ENCODE measurements at places on chromosomes 13 and 19.
A peak's percentile ranks its signal among the peaks of the same experiment; 100 is the strongest.

- DNase-seq = peak; percentile 31
These were observed 69.8 kb downstream of the SIAH3 start for GRCh38 chr13:45781553-45782326.

- DNase-seq = peak; percentile 73
These were observed at the start of gene ZNF845 for GRCh38 chr19:53333463-53334449. Gene ZNF845 (plus strand): TSS chr19:53333749. CDS start chr19:53341308, 7,559 bp downstream.

DNA sequence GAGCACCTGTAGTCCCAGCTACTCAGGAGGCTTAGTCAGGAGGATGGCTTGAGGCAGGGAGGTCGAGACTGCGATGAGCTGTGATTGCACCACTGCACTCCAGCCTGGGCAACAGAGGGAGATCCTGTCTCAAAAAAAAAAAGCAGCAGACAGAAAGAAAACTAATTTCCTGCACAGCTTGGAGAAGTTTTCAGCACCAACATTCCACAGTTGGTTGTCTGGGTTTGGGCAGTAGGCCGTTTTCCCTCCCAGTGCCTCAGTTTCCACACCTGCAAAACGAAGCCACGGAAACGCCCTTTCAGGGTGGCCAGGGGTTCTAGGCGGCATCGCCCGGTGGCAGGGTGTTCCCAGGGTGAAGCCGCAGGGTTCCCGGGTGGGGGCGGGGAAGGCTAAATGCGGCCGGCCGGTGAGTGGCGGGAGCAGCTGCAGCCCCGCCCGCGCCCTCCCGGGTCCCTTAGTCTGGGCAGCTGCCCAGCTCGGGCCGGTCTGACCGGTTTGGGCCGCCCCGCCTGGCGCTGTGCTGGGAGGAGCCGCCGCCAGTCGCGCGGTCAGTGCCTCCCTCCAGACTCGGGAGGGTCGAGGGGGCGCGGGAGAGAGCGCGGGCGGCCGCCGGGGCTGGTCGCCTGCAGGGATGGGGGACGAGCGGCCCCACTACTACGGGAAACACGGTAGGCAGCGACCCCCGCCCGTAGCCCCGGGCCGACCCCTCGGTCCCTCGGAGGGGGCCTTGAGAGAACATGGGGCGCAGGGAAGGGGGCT, at the start of gene SLC44A2:
SLC44A2 (plus strand) TSS at position 551 of the 759 bp plus-strand sequence; CDS start at position 632, 81 bp downstream.
- peak; percentile 92 for DNase-seq

GRCh38 chr19:42501733-42502132, 26.5 kb downstream of the CEACAM1 start:
- no peak for DNase-seq

DNA sequence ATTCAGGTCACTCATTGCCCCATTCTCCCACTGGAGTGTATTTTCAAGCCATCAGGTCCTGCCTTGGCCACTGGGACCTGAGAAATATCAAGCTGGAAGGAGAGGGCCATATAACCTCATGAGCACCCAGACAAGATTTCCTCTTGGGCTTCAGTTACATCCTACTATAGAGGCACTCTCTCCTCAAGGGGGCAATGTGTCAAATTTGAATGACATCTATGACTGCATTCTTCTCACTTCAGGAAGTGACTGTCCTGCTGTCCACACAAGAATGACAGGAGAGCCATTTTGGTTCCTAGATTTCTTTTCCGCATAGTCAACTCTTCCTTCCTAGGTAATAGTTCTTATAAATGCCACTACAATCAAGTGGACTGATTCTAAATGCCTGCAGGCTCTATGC, 416.2 kb downstream of the DIAPH3 start:
- DNase-seq = no peak

GRCh38 chr13:25872481-25873241, 179.2 kb downstream of the SHISA2 start:
- peak; percentile 41 for DNase-seq

DNA sequence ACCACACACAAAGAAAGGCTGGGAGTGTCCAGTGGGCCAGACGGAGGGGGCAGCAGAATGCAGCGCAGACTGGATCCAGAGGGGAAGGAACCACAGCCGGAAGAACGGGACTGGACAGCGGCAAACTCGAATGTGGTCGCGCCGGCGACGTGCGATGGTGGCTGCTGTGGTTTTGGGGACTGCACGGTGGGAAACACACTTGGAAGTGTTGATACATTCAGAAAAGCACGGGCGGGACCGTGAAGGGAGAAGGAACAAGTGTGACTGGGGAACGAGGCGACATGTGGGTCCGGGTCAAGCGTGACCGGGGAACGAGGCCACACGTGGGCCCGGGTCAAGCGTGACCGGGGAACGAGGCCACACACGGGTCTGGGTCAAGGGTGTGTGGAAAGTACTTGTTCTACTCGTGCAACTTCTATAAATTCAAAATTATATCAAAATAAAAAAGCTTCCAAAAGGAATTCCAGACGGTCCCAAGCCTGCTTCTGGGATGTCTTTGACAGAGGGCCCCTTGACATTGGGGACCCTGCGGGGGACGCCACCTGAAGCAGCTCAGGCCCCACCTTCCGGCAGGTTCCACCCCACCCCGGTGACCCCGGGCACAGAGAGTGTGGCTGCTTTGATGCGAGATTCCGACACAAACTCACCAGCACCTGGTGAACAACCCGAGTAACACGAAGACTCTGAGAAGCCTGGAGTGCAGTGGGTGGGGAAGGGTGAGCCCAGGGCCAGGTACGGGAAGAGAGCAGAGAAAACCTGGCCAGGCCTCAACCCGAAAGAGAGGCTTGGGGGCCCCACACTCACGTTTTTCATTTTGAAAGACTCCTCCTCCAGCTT, 25.1 kb upstream of the C13orf46 start:
- DNase-seq = no peak

GRCh38 chr13:48477191-48477855, 55.6 kb downstream of the RCBTB2 start:
- no peak for DNase-seq

DNA sequence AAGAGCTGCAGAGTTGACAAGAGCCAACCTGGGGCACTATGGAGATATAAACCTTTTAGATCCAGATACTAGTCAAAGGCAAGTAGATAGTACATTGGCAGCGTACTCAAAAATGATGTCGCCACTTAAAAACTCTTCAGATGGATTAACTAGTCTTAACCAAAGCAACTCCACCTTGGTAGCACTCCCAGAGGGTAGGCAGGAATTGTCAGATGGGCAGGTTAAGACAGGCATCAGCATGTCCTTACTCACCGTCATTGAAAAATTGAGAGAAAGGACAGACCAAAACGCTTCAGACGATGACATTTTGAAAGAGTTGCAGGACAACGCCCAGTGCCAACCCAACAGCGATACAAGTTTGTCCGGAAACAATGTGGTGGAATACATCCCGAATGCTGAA, 8.9 kb downstream of the ZNF507 start:
- no peak for DNase-seq

- peak; percentile 98 for DNase-seq
These were observed at the start of gene SNRPA for GRCh38 chr19:40750874-40751537. Gene SNRPA (plus strand): TSS chr19:40751203. CDS start chr19:40751409, 206 bp downstream.

- DNase-seq = peak; percentile 94
These were observed at the start of gene DHPS for GRCh38 chr19:12681074-12681987. Gene DHPS (minus strand): TSS chr19:12681880. CDS start chr19:12681766, 114 bp downstream.

DNA sequence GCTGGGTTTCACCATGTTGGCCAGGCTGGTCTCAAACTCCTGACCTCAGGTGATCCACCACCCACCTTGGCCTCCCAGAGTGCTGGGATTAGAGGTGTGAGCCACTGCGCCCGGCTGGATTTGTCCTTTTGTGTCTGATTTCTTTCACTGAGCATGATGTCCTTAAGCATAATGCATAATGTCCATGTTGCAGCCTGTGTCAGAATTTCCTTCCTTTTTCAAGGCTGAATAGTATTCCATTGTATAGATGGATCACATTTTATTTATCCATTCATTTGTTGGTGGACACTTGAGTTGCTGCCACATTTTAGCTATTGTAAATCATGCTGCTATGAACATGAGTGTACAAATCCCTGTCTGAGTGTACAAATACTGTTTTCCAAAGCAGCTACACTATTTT, 25.5 kb downstream of the RFX2 start:
- DNase-seq = no peak

GRCh38 chr19:17908244-17908643, 24.6 kb upstream of the CCDC124 start:
- DNase-seq = no peak

GRCh38 chr19:1884719-1885334, 469 bp downstream of the ABHD17A start:
- DNase-seq = no peak

DNA sequence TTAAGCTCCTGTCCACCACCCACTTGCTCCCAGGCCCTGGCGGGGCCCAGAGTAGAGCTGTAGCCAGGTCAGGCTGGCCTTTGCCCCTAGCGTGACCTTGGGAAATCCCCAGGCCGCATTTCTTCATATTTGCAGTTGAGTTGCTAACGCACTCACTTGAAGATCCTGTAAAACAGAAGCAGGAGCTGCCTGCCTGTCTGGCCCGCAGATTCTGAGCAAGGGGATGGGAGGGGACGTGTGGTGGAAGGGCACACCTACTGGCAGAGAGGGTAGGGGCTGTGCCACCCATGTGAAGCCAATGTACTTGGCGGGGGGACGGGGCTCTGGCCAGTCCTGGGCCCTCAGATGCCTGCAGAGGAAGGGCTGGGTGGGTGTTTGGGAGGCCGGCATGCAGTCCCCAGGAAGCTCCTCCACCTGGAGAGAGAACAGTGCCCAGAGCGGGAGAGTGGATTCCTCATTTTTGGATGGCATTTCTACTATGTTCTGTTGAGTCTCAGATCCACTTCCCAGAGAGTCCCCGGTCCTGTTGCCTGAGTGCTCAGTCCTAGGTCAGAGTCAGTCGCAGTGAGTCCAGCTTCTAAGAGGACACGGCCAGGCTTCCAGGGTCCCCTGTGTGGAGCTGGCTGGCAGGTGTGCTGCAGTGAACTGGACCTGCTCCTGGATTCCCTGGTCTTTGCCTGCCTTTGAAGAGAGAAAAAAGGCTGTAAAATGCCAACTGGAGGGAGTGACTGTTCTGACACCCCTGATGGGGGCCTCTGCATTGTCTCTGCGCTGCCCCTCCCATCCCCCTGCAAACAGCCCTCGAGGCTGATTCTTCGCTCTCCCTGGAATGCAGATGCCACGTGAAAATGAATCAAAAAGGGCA, 62.9 kb downstream of the GGACT start:
- DNase-seq = no peak

DNA sequence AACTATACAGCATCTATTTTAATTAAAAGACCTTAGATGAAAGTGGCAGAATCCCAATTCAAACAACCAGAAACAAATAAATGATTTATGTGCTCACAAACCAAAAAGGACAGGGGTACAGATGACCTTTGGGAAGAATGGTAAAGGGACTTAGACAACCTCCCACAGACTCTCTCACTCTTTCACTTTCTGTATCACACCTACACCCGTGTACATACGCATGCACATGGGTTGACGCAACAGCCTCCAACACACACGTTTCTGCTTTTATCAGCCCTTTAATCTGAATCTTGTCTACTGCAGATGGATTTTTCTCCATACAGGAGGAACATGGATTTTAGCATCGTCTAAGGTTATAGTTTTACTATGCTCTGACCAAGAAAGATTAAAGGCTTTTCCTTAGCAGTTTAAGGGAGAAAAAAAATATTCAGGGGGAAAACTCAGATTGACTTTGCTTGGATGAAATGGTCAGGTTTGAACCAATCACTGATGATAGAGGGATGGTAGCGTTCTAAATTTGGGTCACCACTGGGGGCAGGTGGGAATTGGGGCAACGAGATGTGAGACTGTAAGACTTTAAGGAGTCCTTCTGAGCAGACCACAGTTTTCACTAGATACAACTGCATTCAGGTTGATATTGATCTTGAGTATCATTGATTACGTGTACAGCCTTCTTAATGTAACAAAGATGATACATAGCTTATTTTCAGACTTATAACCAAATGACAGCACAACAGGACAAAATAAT, 166.1 kb downstream of the ITGBL1 start:
- no peak for DNase-seq

- no peak for DNase-seq
These were observed 31.0 kb downstream of the PIP5K1C start for GRCh38 chr19:3669082-3669946.

GRCh38 chr13:50994651-50995050, 85.1 kb downstream of the RNASEH2B start:
- no peak for DNase-seq

GRCh38 chr19:39252458-39252857, 3.8 kb upstream of the IFNL4 start:
- no peak for DNase-seq

- DNase-seq = no peak
These were observed 364.5 kb downstream of the DNAJC15 start for GRCh38 chr13:43387880-43388279.

DNA sequence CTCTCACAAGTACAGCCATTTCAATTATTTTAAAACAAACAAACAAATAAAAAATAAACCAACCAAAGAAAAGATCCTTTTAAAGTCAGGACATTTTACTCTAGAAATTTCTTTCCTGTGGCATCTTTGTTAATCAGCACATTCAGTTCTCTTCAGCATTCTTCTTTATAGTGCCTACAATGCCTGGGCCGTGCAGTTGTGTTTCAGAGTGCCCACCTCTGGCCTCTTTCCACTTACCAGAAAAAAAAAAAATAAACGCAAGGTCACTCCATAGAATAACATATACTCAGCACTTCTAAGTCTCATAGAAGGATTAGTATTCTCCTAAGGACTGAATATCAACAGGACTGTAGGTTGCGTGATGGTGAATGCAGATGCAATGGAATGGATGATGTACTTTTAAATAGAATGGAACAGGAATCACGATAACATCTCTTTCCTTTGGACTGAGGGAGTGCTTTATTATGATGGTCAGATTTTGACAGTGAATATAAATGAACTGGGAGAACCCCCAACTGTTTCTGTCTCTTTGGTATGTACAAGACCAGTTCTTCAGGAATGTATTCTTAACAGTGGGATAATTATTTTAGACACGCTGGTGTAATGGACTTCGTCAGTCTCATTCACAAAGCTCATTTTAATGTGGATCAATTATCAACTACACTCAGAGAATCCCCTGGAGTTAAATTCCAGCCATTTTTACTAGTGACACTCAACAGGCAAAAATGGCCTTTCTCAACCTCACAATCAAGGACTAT, 125.0 kb upstream of the NBEA start:
- no peak for DNase-seq

DNA sequence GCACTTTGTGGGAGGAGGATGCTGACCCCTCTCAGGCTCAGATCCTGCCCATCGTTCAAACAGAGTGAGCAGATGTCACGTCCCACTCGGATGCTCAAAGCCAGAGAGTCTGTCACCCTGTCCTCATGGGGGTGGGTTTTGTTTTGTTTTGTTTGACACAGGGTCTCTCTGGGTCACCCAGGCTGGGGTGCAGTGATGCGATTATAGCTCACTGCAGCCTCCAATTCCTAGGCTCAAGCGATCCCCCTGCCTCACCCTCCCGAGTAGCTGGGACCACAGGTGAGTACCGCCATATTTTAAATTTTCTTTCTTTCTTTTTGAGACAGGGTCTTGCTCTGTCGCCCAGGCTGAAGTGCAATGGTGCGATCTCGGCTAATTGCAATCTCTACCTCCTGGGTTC, 4.0 kb downstream of the ADGRE2 start:
- DNase-seq = no peak

- peak; percentile 37 for DNase-seq
These were observed 10.5 kb downstream of the PVR start for GRCh38 chr19:44653977-44654774.

DNA sequence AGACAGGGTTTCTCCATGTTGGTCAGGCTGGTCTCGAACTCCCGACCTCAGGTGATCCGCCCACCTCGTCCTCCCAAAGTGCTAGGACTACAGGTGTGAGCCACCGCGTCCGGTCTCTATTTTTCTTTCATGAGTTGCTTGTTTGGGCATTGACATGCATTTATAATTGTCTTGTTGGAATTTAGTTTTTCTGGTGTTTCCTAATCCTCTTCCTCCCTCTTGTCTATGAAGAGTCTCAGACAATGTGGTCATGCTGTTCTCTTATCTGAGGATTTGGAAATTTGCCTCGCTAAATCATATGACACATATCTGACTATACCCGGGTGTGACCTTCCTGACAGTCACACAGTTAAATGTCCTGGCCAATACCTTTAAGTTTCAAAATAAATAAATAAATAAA, 7.4 kb upstream of the CEACAM18 start:
- no peak for DNase-seq
